ENCODE measurements at places on chromosomes 7 and 10. TPM values are rescaled to one million over a fixed set of nuclear protein-coding genes. Genes with fewer than 3 reads are reported as not detected.

PTN gene
- 13.8 TPM for total RNA-seq

ACSL5 gene
- total RNA-seq, result 0.16 TPM

CCL26 gene
- 0.38 TPM for total RNA-seq

EBLN1 gene
- not detected for total RNA-seq
